ENCODE measurements at places on chromosomes 4 and X.

- no peak for DNase-seq
Observed at GRCh38 chr4:25015012-25015411, 15.7 kb downstream of the LGI2 start.

GRCh38 chrX:109684136-109684535, 48.9 kb downstream of the ACSL4 start:
- DNase-seq = no peak

GRCh38 chr4:48015678-48016077, 803 bp downstream of the CNGA1 start:
- no peak for DNase-seq

GRCh38 chr4:153362184-153362583, 17.7 kb downstream of the MND1 start:
- no peak for DNase-seq

GRCh38 chr4:141763374-141763773, 127.0 kb downstream of the IL15 start:
- no peak for DNase-seq

- no peak for DNase-seq
Observed at GRCh38 chrX:140064993-140065392, 99.7 kb upstream of the CXorf66 start.

- no peak for DNase-seq
Observed at GRCh38 chr4:10051517-10052135, 30.3 kb upstream of the SLC2A9 start.

GRCh38 chr4:99008051-99008450, 12.5 kb downstream of the METAP1 start:
- no peak for DNase-seq

GRCh38 chr4:955161-955921, 18.0 kb downstream of the DGKQ start:
- DNase-seq = no peak

GRCh38 chr4:110970642-110971041, 347.8 kb upstream of the PITX2 start:
- DNase-seq = no peak

DNA sequence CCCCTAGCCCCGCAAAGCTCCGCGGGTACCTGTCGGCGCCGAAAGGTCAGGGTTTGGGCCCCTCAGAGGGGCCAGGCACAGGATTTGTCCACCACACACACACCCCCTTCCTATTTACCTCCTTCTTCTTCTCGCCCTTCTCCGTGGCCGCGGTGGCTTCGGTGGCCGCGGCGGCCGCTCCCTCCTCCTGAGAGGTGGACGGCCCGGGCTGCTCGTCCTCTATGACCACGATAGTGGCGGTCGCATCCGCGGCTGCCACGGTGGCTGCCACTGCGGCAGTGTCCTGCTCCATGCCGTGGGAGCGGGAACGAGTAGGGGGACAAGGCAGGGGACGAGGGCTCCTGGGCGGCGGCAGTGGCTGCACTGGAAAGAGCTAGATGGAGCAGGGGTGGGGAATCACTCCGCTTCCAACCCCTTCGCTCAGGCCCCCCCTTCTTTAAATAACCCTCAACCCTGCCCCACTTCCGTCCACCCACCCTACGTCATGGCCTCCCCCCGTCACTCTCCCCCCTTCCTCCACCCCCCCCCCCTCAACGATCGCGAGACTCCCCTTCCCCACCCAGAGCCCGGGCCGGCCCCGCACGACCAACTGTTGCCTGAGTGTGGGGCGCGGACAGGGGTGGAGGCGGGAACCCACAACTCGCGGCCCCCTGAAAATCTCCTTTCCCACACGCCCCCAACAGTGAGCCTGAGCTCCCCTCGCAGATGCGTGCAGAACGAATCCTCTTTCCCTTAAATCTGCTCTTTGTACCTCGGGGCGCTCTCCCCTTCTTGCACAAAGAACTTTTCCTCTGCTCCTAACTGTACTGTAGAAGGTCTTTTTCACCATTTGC, at the start of gene SMARCA1:
Gene SMARCA1 (minus strand): TSS at position 412 of the 833 bp plus-strand sequence. CDS start 120 bp downstream, at position 292.
- no peak for DNase-seq

DNA sequence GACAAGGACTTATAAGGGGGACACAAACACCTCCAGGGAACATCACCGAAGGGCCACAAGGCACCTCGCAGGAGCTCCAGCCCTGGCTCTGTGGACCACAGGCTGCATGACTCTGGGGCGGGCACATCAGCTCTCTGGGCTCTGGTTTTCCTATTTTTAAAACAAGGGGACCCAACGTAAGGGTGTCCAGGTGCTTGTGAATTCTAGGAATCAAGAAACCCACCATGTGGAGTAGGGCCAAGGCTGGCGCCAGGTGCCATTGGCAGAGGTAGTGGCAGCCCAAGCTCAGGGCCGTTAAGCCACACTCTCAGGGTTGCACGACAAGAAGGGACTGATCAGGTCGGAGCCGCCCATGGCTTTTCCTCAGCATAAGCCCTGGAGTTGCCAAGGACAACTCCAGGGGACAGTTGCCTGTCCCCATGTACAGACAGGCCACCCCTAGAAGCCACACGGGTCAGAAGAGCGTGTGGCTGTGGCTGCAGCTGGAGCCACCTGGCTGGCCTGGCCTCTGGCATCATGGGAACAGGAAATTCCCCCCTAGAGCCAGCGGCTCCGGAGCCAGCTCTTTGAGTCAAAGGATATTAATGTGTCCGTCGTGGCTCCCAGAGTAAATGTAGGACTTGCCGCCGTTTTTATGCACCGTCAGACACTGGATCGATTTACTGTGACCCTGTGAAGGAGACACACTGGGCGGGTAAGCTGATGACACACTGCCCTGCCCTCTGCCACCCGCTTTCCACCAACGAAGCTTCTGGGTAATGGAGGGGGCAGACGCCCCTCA, 32.5 kb downstream of the WDR1 start:
- no peak for DNase-seq

GRCh38 chrX:10243106-10243505, 86.3 kb downstream of the CLCN4 start:
- no peak for DNase-seq

DNA sequence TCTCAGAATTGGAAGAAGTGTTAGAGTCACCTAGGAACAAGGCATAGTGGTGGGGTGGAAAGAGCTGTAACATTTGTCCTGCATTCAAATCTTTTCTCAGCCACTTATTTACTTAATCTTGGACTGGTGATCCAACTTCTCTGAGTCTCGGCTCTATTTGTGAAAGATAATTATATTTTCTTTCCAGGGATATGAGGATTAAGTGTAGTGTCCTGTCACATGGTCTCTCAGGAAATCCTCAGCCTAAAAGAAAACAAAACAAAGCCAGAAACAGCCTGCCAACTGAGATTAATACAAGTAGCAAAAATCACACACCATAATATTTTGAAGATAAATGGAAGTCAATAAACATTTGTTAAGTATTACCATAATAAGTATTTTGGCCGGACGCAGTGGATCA, 33.3 kb upstream of the ETNPPL start:
- DNase-seq = no peak

- no peak for DNase-seq
Observed at GRCh38 chr4:139876337-139876941, 210.8 kb downstream of the MGST2 start.

- DNase-seq = peak; percentile 45
Observed at GRCh38 chrX:66731398-66731797, 92.5 kb upstream of the EDA2R start.

DNA sequence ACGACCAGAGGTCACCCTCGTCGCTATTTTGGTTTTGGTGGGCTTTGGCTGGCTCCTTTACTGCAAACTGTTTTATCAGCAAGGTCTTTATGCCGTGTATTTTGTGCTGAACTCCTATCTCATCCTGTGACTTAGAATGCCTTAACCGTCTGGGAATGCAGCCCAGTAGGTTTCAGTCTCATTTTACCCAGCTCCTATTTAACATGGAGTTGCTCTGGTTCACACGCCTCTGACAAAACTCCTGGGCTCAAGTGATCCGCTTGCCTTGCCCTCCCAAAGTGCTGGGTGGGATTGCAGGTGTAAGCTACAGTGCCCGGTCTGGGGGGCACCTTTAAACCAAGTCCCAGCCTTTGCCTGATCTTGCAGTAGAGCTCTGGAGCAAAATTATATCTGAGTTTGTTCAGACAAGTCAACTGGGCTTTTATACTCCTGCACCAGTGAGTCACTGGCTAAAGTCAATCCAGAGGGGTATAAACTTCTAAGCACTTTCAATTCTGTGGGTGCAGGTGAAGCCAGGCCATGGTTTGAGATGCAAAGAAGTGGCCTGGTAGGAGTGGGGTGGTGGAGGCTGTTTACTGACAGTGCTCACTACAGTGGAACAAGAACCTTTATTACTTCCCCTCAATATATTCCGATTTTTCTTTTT, 50.2 kb downstream of the MGST2 start:
- DNase-seq = no peak

DNA sequence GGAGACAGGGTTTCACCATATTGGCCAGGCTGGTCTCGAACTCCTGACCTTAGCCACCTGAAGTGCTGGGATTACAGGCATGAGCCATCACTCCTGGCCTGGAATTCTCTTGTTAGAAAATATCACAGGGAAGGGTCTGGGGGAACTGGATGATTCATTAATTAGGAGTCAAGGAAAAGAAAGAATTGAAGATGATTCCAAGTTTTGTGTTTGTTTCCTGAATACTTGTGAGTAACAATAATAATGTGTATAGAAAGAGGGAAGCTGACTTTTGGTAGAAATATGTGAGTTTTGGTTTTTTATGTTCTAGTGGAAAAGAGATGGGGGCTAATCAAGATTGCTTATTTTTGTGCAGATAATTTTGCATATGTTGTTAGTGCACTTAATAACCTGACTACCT, 77.3 kb upstream of the CLNK start:
- no peak for DNase-seq

DNA sequence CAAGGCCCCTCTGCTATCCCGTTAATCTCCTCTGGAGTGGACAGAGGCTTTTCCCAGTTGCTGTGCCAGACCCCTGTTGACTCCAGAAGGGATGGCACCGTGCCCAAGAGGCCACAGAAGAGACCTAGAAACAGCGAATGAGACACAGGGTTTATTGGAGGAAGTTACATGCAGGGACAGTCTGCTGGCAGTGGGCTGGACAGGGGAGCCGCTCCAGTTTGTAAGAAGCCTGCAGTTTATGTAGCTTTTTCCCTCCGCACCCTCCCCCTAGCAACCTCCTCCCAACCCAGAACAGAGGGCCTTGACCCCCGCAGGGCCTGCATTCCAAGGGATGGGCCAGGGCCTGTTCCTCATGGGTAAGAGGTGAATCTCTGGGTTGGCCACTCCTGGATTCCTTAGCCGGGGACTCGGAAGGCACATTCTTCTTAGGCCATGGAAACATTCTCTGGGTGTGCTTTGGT, 216.8 kb upstream of the PSAPL1 start:
- DNase-seq = no peak

- DNase-seq = no peak
Observed at GRCh38 chr4:57490520-57491255, 380.5 kb upstream of the IGFBP7 start.

- DNase-seq = no peak
Observed at GRCh38 chrX:120727452-120727851, 97.6 kb upstream of the C1GALT1C1 start.

- no peak for DNase-seq
Observed at GRCh38 chrX:1496076-1496475, 40.9 kb downstream of the P2RY8 start.

DNA sequence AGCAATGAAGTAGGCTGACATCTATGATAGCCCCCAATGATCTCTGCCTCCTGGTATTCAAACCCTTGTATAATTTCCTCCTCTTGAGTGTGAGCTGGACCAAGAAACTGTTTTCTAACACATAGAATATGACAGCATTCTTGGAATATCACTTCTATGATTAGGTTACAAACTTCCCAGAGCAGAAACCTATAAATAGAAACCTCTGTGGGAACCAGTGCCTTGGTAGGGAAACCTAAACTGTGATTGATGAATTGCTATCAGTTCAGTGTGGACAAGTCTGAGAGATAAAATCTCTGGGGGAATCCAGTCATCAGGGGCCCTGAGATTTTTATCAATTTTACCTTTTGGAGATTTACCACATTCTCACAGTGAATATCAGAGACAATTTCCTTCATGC, 756.5 kb upstream of the AGA start:
- no peak for DNase-seq

- no peak for DNase-seq
Observed at GRCh38 chr4:55947254-55947882, 1.4 kb upstream of the CEP135 start.

Data from CD4-positive, alpha-beta T cell treated with Interleukin-17A for 1 hour (primary cell).